ENCODE measurements at places on chromosomes 6 and 20. TPM values are rescaled to one million over a fixed set of nuclear protein-coding genes. Genes with fewer than 3 reads are reported as not detected.

DNA sequence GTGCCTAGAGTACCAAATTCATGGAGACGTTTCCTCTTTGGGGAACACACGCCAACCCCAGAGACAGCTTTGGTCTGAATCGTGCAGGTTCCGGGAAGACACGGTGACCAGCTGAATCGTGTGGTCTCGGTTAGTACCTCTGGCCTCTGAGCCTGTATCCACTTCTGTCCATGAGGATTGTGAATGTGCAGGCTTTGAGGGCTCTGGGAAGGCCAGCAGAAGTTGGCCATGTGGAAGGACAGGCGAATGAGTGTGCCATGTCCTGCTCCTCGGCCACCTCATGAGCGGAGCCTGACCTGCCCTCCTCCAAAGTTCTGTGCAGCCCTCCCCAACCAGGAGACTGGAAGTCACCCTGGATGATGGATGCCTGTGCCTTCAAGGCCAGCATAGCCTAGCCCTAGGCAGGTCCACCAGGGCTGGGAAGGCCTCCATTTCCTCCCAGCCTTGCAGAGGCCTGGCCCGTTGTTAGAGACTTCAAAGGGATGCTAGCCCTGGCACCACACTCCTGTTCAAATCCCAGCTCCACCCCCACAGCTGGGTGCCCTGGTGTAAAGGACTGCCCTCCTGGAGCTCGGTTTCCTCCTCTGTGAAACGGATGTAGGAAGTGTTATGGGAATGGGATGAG, 1.7 kb upstream of the TMEM74B start:
- no peak for DNase-seq

- DNase-seq: no peak
These were observed 167.9 kb upstream of the MAN1A1 start for GRCh38 chr6:119517428-119517827.

DNA sequence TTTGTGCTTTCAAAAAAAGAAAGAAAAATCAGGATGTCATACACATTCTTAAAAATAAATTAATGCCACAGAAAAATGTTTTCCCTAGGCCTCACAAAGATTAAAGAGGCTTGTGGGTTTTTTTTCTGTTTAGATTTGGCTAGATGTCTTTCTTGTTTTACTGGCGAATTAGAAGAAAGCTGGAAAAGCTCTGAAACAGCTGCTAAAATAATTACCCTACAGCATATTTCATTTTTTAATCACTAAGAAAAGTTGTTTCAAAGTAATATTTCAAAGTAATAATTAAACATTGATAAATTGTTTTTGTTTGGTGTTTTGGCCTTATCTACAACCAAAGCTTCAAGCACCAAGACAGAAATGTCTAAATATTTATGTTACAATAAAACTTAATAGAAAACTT, 3.7 kb upstream of the ENPP1 start:
- peak; percentile 26 for DNase-seq

- DNase-seq: no peak
These were observed 53.4 kb downstream of the RALY start for GRCh38 chr20:34047010-34047687.

DNA sequence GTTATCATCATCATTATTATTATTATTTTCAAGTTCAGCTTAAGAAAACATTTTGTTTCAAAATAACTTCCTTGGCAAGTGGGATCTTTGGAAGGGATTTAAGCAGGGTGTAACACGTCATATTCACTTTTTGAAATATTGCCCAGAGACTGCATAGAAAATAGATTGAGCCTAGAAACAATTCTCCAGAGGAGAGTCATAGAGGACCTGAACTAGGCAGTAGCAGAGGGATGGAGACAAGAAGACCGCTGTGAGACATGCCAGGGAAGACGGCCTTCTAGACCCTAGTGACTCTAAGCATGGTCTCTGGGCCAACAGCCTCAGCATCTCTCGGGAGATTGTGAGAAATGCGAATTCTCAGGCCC, 55.5 kb downstream of the EDN1 start:
- DNase-seq: no peak

- no peak for DNase-seq
These were observed 36.4 kb downstream of the CEP250 start for GRCh38 chr20:35491823-35492222.

GRCh38 chr6:14075095-14075503, 42.5 kb upstream of the CD83 start:
- peak; percentile 18 for DNase-seq

- DNase-seq: no peak
These were observed 111.9 kb downstream of the ARMC2 start for GRCh38 chr6:108959972-108960582.

GRCh38 chr6:3323696-3324261, 65.0 kb downstream of the PSMG4 start:
- no peak for DNase-seq

DNA sequence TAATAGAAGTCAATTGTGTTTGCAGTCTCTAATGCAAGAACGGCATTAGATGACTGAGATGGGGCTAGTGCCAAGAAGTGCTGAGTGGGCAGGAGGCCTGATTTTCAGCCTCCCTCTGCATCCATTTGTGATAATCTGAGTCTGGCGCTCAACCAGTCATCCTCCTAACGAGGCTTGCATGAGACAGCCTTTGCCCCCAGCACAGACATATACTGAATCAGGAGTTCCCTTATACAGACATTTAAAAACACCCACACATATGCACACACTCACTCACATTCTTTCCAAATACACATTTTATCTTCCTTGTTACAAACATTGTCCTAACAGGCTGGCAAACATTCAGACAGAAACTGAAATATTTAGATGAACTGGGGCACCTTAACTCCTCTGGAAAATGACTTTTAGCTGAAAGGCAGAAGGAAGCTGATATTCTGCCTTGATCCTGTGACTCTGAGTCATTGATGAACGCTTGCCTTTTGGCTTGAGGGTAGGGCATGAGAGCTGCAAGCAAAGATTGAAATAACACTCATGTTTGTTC, 562.3 kb downstream of the DHX35 start:
- peak; percentile 12 for DNase-seq

DNA sequence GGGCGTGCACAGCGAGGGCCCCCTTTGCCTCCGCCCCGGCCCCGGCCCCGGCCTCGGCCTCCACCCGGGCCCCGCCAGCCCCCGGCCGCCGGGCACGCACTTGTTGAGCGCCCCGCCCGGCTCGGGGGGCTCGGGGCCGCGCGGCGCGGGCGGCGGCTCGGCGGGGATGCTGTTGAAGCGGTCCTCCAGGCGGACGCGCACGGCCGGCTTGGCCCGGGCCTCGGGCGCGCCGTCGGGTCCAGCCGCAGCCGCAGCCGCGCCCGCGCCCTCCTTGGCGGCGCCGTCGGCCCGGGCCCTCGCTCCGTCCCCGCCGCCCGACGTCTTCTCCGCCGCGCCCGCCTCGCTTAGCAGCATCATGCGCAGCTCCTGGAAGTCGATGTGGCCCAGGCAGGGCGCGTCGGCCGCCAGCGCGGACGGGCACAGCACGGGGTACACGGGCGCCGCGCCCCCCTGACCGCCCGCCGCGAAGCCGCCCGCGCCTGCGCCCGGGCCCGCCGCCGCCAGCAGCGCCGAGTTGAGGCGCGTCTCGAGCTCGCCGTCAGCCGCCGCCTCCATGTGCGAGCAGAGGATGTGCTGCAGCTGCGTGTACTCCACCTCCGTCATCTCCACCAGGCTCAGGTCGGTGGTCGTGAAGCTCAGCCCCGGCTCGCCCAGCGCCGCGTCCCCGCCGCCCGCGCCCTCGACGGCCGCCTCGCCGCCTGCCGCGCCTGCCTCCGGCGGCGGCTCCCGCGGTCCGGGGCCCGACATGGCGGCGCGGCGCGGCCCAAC, 514 bp downstream of the TCFL5 start:
- DNase-seq: no peak

DNA sequence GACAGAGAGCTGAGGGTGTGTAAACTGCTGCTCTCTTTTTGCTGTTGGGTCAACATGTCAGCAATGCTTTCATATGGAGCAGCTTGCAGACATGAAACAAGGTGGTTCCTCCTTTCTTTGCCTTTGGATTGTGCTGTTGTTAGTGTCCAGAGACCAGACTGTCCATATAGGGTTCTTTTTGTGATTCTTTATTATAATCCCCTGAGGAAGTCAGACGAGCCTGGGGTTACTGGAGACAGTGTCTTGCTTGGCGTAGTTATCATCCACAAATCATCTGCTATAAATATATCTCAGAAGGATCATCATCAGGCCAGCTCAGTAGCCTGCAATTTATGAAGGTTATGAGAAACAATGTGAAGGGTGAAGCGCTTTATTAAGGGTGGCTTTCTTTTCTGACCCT, 2.3 kb upstream of the ADGRB3 start:
- DNase-seq: no peak

DNA sequence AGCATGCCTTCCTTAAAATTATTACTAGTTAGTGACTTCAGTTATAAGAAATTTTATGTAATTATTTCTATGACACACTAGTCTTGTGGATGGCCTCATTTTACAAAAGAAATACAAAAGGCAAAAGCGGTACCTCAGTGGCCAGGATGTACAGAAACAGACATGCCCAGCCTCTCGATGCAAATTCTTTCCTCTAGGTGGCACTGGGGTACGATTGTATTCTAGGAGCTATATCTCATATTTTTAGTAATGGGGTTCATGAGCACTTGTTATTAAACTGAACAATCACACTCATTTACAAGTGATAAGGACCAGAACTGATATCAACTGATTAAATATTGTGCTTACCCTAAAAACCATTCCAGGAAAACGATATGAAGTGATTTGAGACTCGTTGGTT, 59.8 kb downstream of the SOD2 start:
- no peak for DNase-seq

DNA sequence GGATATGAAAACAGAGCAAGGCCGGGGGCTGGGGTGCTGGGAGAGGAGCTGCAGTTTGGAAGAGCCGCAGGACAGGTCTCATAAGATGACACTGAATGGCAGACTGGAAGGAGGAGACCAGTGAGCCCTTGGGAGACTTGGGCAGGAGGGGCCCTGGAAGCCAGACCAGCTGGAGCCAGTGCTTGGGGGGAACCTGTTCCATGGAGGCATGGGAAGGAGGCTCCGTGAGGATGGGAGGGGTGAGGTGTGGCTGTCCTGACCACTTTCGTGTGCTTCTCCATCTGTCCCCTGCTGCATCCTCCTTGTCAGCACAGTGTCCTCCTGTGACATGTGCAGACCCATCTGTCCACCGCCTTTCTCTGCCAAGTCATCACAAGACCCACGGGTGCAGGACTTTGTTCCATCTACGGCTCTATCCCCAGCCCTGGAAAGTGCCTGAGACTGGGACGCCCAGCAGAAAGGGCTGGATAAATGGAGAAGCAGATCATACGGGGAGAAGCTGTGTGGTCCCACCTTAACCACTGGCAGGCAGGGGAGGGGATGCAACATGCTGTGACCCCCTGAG, 84.8 kb upstream of the MPC1 start:
- DNase-seq: no peak

DNA sequence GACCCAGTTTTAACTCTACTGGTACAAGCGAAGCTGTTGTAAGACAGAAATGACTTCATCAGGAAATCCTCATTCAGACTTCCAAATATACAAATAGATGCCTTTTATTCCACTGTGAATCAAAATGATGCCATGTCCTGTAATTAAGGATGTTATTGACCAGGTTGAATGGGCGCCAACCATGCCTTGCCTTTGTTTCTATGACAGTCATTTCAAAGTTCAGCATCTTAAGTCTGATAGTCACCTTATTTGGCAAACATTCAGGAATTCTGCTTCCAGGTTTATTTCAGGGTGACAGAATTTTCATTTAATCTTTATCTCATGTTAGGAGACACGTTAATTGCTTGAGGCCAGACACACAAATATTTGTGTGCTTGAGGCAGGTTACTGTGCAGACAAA, 592.8 kb upstream of the JAG1 start:
- DNase-seq: no peak

GRCh38 chr6:21824431-21825177, 231.1 kb downstream of the SOX4 start:
- no peak for DNase-seq

GRCh38 chr20:58407966-58408557, 19.0 kb downstream of the VAPB start:
- DNase-seq: no peak

DNA sequence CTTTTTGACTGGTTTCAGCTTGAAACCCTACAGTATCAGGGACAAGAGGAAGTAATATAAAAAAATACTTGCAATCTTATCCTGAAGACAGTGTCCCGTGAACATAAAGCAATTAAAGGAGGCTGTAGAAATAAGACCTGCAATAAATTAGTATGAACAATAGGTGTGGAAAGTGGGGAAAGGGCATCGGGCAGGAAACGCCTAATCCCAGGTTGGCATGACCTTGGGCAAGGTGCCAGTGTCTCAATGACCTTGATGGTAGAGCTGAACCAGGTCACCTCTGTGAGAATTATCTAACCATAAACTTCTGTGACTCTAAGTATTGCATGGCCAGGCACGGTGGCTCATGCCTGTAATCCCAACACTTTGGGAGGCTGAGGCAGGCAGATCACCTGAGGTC, 115.2 kb downstream of the LY86 start:
- DNase-seq: no peak

TGM3 gene
- polyA plus RNA-seq: 0.26 TPM

OR2H1 gene
- not detected for polyA plus RNA-seq

SLC25A27 gene
- polyA plus RNA-seq: 68.2 TPM

SRC gene
- polyA plus RNA-seq: 58.6 TPM

WFDC12 gene
- not detected for polyA plus RNA-seq

PHIP gene
- polyA plus RNA-seq: 82.9 TPM

EEF1A2 gene
- 38.6 TPM for polyA plus RNA-seq

POM121L2 gene
- polyA plus RNA-seq: 0.04 TPM

MGME1 gene
- polyA plus RNA-seq: 47.2 TPM

CAGE1 gene
- 0.15 TPM for polyA plus RNA-seq

All from right lung (tissue), 10 donors.